Stimulated activated CD4-positive, alpha-beta T cell treated with anti-CD3 and anti-CD28 coated beads, Interleukin-15, amount 100 ng/mL, for 48 hours (primary cell): ENCODE measurements at places on chromosomes 6 and 20.
A peak's percentile ranks its signal among the peaks of the same experiment; 100 is the strongest.

GRCh38 chr6:82687855-82688254, 324.2 kb downstream of the TPBG start:
- no peak for DNase-seq

- no peak for DNase-seq
These were observed 623 bp downstream of the MYBL2 start for GRCh38 chr20:43667341-43668132.

DNA sequence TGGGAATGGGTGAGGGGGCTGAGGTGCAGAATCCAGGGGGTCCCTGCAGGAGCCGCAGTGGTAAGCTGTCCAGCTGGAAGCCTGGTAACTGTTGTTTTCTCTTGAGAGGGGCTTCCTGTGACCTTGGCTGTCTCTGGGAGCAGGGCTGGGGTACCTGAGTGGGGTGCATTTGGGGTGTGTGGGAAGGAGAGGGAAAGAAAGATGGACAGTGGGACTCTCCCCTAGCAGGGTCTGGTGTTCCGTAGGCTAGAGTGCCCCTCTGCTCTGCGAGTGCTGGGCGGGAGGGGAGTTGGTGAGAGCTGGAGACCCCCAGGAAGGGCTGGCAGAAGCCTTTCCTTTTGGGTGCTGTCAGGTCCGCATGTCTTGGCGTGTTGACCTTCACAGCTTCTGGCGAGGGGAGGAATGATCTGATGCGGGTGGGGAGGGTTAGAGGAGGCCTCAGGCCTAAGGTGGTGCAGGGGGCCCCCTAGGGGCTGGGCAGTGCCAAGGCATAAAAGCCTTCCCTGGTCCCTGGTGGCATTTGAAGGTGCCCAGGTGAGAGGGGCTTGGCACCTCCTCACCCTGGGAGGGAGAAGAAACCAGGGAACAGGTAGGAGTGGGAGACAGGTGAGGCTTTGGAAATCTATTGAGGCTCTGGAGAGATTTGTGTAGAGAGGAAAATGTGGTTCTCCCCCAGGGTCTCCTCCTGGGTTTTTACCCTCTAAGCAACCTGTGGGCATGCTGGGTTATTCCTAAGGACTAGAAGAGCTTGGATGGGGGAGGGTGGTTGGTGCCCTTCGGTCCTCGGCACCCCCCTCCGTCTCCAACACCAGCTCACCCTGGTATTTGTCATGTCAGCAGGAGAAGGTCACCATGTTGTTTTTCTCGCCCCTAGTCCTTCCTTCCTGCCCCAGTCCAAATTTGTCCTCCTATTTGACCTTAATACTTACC, 3.3 kb downstream of the VEGFA start:
- peak; percentile 51 for DNase-seq

GRCh38 chr6:7505189-7505699, 36.2 kb upstream of the DSP start:
- DNase-seq = no peak

DNA sequence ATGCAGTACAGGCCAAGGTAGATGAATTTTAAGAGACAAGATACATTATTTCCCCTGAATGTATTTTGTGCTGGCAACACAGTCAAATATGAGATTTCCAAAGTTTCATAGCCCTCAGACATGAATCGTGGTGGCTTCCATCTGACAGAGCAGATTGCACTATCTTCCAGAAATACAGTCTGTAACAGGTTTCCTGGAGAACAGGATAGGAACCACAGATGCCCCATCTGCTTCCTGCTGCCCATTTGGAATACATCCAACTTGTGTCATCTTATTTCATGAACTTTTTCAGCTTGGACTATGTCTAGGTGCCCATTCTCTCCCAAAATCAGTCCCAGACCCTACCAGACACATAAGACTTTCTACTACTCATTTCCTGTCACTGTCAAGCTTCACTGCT, 426.0 kb downstream of the KIF16B start:
- no peak for DNase-seq

- DNase-seq = no peak
These were observed 357.9 kb upstream of the TSHZ2 start for GRCh38 chr20:52614051-52614863.

DNA sequence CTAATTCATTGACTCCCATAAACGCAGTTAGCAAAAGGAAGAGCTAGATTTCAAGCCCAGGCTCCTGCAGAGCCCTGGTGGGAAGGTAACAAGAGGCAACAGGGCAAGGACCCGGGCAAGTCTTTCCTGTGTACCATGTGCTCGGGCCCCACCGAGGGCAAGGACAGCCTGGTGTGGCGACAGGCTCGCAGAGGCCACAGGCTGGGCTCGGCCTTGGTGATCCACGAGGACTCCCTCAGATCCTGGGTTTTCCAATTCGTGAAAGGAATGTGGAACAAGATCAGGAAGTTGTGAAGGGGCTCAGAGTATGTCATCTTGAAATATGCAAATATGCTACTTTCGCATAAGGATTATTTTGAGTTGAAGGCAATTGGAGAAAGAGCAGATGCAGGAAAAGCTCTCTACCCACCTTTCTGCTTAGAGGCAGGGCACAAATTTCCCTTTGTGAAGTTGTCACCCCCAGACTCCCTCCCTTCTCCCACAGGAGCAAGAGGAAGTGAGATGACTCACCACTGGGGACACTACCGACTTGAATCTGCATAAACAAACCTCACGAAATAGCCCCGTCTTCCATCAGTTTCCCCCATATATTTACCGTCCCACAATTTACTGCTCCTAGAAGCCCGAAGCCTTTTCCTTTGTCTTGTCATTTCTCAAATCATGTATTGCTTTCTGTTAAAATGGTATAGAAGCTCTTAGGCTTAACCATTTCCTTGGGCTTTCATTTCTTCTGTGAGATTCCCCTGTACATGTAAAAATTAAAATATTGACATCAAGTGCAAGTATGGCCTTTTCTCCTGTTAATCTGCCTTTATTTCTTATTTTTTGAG, 79.0 kb downstream of the PSMG4 start:
- no peak for DNase-seq

GRCh38 chr6:23176883-23177282, 607.5 kb downstream of the HDGFL1 start:
- DNase-seq = no peak

GRCh38 chr20:48422242-48422960, 405.4 kb downstream of the PREX1 start:
- DNase-seq = no peak

DNA sequence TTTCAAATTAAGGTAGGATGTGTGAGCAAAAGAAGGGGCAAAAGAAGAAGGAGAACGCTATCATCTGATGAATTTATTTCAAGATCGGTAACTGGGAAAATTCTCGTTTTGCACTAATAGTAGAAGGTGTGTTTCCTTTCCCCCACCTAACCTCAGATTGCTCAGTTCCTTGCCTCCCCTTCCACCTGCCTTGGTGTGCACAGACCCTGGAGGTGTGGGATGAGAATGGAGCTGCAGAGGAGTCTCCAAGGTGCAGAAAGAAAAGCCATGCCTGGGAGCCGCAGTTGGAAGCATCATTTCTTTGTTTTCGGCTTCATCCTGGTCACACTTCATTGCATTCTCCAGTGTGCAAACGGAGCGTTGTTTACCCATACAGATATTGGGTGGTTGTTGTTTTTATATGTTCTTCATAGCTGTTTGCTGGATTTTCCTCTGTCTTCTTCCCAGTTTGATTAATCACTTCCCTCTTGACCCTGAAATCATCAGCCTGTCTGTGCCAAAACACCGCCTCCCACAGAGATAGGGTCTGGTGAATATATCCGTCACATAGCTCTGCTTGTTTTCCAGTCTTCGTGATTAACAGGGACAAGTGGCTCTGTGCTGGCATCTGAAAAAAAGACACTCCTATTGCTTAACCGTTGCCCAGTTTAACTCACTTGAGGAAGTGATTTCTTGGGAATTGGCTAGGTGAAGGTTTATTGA, 40.2 kb upstream of the NEDD9 start:
- no peak for DNase-seq

DNA sequence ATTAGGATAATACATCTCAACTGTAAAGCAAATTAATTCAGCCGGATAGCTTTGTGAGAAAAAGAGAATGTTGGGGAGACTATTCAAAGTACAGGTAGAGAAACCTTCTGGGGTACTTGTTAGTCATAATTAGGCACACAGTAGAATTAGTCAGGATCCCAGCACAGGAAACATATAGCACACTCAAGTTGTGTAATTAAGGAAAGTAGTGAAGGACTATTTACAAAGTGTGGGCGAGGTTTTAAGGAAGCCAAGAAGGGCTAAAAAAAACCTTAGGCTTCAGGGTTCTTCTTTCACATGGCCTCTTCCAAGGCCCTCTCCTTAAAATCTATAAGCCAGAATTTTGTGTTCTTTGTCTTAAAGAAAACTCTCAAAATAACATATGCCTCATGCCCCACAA, 126.7 kb downstream of the RTN4IP1 start:
- no peak for DNase-seq

DNA sequence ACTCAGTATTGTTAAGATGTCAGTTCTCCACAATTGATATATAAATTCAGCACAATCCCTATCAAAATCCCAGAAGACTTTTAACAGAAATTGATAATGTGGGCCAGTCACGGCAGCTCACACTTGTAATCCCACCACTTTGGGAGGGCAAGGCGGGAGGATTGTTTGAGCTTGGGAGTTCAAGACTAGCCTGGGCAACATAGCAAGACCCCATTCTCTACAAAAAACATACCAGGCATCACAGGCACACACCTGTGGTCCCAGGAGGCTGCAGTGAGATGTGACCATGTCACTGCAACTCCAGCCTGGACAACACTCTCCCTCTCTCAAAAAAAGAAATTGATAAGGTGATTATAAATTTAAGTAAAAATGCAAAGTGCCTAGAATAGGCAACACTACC, 90.9 kb downstream of the PDSS2 start:
- no peak for DNase-seq

- no peak for DNase-seq
These were observed 1.4 kb downstream of the STK38 start for GRCh38 chr6:36545767-36546307.

GRCh38 chr6:148250975-148251685, 91.5 kb upstream of the SASH1 start:
- no peak for DNase-seq

GRCh38 chr6:67265996-67266921, 1368.8 kb upstream of the ADGRB3 start:
- no peak for DNase-seq

DNA sequence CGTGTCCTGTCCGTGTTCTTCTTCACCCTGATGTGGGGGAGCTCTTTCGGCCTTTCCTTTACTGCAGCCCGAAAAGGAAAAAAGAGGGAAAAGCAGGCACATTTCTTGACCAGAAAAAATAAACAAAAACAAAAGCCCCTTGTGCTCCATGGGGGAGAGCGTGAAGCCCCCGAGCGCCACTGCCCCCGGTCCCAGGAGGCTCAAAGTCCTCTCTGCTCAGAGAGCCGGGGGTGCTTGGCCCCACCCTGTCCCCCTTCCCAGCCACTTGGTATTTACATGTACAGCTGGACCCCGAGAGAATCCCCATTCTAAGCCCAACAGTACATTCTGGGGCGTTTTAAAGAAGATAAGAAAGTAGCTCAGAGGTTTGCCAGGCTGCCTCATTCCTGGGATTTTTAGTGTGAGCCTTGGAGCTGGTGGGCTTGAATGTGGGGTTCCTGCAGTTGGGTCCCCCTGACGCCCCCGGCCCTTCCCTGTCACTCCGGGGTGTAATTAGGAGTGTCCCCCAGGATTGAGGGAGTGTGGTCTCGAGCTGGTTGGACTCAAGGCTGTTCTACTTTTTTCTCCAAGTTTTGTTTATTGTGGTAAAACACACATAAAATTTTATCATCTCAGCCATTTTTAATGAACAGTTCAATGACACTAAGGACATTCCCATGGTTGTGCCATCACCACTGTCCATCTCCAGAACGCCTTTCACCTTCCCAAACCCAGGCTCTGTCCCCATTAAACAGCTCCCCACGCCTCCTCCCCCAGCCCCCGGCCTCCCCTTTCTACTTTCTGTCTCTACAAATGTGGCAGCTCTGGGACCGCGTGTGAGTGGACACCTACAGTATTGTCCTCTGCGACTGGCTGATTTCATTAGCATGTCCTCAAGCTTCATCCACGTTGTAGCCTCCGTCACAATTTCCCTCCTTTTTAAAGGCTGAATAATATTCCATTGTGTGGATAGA, 55.7 kb upstream of the BHLHE23 start:
- no peak for DNase-seq

DNA sequence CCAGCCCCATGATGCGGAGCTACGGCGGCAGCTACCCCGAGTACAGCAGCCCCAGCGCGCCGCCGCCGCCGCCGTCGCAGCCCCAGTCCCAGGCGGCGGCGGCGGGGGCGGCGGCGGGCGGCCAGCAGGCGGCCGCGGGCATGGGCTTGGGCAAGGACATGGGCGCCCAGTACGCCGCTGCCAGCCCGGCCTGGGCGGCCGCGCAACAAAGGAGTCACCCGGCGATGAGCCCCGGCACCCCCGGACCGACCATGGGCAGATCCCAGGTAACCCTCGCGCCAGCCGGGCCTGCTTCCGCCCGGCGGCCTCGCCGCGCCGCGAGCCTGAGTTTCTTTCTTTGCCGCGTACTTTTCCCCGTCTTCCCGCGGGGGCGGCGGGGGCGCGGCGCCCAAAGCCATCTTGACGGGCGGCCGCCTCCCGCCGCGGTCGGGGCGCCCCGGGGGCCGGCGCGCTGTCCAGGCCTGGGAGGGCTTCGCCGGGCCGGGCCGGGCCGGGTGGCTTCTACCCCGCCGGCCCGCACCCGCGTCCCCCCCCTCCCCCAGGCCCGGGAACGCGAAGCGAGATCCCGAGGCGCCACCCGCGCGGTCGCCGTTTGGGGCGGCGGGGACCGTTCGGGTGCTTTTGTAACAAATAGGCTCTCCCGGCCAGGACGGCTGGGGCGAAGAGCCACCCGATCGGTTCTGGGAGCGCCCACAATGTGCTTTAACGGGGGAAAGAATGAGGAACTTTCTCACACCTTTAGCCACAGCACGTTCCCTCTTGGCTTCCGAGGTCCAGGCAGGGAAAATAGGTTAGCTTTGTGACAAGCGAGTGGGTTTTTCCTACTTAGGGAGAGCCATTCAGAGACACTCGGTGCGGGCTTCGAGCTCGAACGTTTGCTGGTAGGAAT, 2.3 kb downstream of the ARID1B start:
- DNase-seq = peak; percentile 41

GRCh38 chr6:20770773-20771172, 236.5 kb downstream of the CDKAL1 start:
- DNase-seq = no peak

- DNase-seq = no peak
These were observed 10.2 kb downstream of the UNC5CL start for GRCh38 chr6:41028561-41029412.

DNA sequence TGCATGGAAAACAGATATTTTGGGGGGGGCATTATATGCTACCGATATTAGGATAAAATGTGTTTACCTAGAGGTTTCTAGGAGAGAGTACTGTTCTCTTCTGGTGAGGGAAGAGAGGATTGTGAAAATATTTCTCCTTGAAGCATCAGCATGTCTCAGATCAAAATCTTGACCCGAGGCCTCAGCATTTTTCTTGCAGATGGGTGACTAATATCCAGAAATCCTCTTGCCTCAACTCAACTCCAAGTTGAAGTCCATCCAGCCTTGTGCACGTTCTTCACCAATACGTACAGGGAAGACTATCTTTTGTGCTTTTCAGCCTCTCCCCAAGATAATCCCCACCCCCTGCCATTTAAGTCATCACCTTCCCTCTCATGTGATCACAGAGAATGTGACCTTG, 59.5 kb downstream of the PRND start:
- DNase-seq = no peak
